Activated CD4-positive, alpha-beta T cell treated with anti-CD3 and anti-CD28 coated beads for 36 hours (primary cell): ENCODE measurements at places on chromosomes 3 and 15. TPM values are rescaled to one million over a fixed set of nuclear protein-coding genes. Genes with fewer than 3 reads are reported as not detected.

- no peak for DNase-seq
These were observed 177.0 kb upstream of the TBL1XR1 start for GRCh38 chr3:177374323-177374722.

GRCh38 chr15:75309711-75310110, 26.2 kb upstream of the COMMD4 start:
- DNase-seq, result no peak

DNA sequence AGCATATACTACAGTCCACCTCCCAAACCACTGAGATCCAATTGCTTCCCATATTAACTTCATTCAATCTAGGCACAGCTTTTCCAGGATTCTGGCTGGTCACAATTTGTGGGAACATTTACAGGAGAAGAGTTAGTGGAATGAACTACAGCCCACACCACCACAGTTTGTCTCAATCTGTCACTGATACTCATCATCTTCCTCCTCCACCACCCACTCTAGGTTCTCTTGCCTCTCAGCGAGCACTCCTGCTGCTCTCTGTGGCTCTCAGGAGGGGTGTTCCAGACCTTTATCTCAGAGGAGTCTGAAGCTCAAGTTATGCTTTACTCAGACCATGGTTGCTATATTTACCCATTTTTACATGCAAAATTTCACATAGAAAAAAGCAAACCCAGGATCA, 25.9 kb upstream of the PLA2G4D start:
- DNase-seq, result no peak

Gene CTXN2
- not detected for total RNA-seq

DNA sequence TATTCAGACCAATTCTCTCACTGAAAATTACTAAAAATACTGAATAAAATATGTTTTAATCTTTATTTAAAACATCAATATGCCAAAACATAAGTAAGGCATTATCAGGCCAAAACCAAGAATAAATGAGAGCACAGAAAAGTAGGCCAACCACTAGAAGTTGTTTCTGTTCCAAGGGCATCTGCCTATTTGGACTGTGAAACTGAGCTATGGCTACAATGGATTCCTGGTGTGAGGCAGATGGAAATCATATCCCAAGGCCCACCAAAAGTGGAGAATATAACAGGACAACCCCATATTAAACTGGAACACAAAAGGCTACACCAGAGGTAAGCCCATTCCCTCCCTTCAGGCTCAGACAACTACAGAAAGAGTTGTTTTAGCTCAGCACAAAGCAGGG, 302.8 kb upstream of the IL12A start:
- DNase-seq, result no peak

Gene GTF2E1
- 27.0 TPM for total RNA-seq

DNA sequence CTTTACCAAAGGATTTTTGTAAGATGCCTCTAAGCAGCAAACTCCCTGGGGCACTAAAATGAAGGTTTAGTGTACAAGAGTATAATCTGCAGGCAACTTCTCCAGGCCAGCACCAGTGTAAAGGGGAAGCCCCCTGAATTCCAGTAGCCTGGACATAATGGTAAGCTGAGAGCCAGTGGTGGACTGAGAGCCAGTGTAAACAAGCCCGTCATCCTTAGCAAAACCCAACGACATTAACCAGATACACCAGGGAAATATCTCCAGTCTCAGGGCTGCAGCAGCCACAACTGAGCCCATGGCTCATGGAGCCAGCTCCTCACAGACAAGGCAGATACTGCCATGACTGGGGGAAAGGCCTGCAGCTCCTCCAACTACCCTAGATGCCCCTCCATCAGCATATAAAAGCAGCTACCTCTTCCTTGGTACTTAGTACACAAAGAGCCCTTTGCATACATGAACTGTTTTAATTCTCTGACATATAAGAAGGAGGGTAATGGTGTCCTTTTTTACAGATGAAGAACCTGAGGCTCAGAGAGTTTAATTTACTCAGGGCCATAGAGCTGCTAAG, 21.7 kb downstream of the PARP16 start:
- DNase-seq, result no peak

Gene PPIB
- 233 TPM for total RNA-seq

Gene ASB14
- total RNA-seq, result not detected

DNA sequence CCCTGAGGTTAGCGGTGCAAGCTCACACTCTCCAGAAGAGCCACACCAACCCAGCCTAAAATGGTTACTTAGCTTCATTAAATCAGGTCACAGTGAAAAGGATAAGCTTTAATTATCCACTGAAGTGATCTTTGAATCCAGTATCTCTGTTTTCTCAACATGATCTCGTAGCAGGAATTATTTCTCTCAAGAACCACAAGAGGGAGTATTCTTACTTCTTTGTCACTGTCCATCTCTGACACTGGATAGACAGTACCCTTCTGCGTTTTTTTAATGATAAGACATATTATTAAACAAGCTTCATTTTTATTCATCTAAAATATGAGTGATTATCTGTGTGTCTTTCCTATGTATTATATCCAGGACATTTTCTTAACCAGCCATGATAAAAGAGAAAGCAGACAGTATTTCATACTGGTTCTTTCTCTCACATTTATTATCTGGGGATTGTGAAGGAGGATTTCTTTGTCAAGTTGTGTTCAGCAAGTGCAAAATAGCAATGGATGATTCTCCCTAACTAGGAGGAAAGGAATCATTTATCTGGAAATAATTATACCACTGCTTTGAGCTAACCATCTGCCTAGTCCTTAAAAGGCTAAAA, 105.4 kb upstream of the CCDC54 start:
- DNase-seq, result no peak

Gene GPR149
- total RNA-seq, result not detected

Gene ARNT2
- 0.05 TPM for total RNA-seq

Gene KLHL40
- total RNA-seq, result not detected

- DNase-seq, result peak; percentile 73
These were observed 32.3 kb downstream of the CBLB start for GRCh38 chr3:105836533-105836932.

DNA sequence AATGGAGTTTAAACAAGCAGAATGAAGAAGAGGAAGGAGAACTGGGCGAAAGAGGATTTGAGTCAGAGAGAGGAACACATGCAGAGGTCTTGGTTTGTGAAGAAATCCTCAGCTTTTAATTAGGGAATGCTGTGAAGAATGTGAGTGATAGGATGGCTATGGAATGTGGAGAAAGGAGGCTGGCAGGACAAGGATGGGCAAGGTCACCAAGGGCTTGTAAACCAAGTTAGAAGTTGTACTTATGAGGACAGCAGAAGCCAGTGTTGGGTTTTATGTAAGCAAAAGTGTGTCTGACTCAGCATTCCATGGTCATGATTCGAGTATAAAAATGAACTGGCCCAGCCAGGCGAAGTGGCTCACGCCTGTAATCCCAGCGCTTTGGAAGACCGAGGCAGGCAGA, 60.0 kb upstream of the IL12A start:
- DNase-seq, result no peak

Gene PDZRN3
- total RNA-seq, result not detected

DNA sequence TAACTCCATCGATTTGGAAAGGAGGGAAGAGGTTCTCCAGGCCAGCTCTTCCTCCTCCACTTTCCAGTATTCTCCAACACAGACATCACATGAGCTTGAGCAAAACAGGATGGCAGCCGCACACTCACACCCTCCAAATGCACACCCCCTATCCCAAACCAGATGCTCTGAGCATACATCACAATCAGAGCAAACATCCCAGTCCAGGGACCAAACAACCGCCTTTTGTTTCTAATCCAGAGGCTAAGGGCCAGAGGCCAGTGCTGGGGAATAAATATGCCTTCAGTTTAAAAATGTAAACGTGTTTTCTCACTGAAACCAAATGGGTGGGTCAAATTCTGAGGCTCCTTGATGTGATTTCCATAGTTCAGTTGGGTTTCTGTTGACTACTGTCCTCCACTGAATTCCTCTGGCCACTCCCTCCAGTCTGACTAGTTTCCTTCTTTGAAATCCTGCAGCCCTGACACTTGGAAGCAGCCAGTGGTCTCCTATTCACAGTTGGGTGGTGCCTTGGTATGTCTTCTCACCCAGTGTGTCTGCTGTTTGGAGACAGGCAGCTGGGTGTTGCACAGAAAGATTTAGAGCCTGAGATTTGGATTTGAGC, 19.2 kb upstream of the MFGE8 start:
- DNase-seq, result no peak

Gene SLCO2A1
- total RNA-seq, result not detected

Gene MESP1
- total RNA-seq, result 2.9 TPM

Gene SLC25A20
- total RNA-seq, result 18.5 TPM

DNA sequence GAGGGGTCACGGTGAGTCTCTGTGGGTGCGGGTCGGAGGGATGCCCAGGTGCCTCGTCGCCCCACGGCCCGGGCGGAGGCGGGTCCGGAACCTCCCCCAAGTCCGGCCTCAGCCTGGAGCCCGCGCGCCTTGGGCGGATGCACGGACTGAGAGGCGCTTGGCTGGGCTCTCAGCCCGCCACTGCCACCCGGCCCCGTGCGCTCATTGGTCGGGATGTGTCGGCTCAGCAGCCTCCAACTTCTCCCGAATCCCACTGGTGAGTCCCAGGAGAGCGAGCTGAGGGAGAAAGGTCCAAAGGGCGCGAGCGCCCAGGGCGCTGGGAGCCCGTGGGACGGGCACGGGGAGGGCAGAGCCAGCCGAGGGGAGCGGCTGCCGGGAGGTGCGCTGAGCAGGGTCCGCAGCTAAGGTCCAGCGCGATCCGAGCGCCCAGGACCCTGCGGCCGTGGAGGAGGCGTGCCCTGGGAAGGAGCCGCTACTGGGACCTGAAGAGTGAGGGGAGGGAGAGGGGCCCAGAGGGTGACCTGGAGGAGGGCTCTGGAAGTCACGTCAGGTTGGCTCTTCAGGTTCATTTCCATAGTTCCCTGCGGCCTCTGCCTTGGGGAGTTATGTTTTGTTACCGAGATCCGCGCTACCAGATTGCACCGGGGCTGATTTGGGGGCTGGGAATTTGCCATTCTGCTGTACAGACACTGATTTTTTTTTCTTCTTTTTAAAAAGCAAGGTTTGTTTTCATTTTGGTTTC, at the start of gene MME:
Gene MME (plus strand): TSS at position 574 of the 742 bp plus-strand sequence. CDS start 3,849 bp downstream, outside the sequence.
- DNase-seq, result peak; percentile 12

Gene CIB2
- total RNA-seq, result 1.2 TPM

DNA sequence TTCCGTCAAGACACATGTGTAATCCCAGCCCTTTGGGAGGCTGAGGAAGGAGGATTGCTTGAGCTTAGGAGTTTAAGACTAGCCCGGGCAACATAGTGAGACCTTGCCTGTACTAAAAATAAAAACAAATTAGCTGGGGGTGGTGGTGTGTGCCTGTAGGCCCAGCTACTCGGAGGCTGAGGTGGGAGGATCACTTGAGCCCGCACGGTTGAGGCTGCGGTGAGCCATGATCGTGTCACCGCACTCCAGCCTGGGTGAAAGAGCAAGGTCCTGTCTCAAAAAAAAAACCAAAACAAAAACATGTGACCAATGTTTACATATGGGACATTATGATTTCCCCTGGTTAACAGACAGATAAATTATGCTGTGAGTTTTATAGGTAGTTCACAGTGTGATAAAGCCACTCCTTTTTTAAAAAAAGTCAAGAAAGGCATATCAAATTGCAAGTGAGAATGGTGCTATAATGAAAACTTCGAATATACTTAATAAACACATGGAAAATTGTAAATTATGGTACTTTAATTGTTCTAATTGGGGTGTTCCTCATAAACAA, 9.2 kb downstream of the BBX start:
- no peak for DNase-seq

DNA sequence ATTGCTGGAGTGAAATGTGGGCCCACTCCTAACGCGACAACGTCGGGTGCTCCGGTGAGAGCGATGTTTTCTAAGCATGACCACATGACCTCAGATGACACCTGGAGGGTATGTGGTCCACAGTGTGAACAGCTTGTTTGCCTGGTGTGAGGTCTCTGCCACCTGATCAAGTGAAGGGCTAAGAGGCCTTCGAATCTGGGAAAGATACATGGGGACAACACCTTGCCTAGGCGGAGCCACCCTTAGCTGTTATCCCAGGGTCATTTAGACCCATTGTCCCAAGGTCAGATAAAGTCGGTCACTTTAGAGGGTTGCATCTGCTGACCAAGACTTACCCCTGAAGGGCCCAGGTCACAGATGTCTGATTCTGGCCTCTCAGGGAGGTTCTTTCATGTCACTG, 34.9 kb upstream of the ALDH1A3 start:
- no peak for DNase-seq

Gene CACNA2D2
- total RNA-seq, result 1.1 TPM

DNA sequence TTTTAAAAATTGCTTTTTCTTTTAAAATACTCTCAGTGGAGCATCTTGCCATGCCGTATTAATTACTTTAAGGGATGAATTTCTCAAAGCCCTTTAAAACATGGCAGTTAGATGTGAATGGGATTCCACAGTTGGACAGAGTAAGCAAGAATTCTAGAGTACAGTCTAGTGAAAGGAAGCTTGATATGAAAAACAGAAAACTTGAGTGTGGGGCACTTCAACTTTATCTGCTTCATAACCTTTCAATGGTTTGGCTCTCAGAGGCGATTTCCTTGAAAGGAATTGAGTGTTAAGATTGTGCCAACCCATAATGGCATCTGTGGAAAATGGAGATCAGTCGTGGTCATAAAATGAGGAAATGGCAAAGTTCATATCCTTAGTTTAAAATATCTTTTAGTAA, 127.7 kb upstream of the SAMMSON start:
- no peak for DNase-seq

GRCh38 chr15:58324533-58324932, 107.3 kb upstream of the LIPC start:
- DNase-seq, result no peak

DNA sequence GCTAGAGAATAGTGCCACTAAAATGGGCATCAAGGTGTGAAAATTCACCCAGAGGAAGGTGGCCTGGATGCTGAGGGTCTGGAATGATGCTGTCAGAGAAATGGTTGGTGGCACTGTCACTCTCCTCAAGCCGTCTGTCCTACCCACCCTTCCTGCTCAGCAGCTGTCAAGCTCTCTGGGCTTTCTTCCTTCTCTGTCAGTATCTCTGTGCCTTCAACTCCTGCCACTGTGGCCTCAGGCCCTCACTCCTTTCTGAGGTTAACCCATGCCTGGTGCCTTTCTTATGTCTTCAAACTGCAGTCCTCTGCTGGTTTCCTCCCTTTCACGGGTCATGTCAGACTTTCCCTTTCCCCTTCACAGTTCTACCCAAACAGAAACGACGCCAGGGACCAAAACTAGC, 4.4 kb downstream of the MYO5C start:
- no peak for DNase-seq

Gene PRSS50
- not detected for total RNA-seq
